ENCODE measurements at places on chromosomes 7 and 10.

DNA sequence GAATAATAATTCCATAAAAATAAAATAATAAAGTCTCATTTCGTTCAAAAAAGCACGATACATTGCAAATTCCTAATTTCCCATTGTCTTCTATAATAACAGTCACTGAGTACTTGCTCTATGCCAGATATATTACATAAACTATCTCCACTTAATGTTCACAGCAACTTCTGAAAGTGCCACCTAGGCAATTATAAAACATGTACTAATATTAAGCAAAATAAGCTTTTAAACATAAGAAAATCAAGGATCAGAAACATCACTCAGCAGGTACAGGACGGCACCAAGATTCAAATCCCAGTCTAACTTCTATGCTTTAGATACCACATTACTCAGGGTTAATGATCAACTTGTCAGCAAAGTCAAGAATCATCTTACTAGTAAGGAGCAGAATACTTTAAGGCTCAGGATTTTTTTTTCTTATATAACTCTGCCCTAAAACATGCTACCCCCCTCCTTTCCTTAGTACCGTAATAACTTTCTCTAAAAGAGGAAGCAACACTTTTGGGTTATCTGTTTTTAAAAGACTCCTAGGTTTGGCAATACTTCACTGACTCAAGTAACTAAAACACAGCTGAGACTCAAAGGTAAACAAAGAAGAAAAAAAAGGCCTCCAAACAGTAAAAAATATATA lies 51.3 kb downstream of the USP6NL start:
- DNase-seq: no peak

DNA sequence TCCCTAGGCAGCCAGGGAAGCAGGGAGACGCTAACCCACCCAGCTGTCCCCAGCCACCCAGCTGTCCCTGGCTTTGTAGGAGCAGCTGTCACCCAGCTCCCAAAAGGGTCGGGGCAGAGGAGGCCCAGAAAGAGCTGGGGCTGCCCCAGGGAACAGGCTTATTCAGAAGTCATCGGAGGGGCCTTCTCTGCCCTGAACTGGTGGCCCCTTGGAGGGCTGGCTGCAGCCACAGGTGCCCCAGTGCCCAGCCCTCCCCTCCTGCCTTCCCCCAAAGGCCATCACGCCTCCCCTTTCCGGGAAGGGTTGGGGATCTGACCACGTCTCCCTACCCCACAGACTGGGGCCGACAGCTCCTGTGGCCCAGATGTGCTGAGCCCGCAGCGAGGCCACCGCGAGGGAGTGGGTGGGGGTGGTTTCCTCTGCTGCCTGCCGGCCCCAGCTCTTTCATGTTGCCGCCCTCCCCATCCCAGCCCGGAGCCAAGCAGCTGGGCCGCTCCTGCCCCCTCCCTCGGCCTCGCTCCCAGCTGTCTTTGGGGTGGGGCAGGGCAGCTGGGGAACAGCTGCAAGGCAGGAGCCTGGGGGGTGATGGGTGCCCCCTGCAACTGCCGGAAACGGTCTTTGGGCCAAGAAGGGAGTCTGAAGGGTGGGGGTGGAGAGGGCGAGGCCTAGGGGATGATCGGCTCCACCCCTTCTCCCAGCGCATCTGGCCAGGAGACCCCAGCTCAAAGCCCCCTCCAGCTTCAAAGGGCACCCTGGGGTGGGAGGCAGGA lies 16.8 kb downstream of the TRIM8 start:
- no peak for DNase-seq

DNA sequence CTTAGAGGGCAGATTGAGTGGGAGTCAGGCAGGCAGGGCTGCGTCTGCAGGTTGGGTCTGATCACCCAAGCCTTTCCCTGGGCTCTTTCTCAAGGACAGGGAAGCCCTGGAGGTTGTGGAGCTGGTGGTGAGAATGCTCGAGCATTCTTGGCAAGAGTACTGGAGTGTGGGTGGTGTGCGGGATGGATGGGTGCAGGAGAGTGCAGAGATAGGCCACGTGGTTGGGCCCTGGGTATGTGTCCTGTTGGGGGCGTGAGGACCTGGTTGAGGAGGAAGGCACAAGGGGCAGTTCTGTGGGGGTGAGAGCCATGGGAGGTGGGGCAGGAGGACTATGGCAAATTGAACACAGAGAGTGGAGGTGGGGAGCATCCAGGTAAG lies 135.9 kb downstream of the PTPN20 start:
- DNase-seq: no peak

- no peak for DNase-seq
Observed at GRCh38 chr7:49010717-49011116, 86.4 kb downstream of the CDC14C start.

DNA sequence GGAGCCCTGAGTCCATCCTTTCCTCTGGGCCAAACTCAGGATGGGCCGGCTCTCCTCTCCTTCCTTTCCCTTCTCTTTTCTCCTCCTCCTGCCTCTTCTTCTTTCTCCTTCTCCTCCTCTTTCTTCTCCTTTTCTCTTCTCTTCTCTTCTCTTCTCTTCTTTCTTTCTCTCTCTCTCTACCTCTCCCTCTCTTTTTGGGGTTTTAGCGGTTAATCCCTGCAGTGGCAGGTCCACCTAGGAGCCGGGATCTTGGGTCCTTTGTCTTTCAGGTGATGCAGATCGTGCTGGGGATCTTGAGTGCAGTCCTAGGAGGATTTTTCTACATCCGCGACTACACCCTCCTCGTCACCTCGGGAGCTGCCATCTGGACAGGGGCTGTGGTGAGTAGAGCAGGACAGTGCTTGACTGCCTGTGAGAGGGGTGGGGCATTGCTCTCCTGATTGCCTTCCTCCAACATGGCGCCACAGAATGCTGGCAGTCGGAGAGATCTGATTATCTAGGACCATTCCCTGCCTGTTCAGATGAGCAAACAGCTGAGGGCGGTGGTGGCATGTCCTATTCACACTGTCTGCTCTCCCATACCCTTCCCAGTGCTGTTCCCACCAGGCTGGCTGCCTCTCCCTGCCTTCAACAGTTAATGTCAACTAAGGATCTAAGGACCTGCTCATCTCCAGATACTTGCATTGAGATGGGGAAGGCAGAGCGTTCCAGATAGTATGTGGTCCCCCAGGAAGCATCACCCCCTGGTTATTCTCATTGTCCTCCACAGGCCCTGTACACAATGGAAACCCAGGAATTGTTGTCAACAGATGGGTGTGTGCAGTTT lies 1.6 kb downstream of the TMEM176A start:
- no peak for DNase-seq

DNA sequence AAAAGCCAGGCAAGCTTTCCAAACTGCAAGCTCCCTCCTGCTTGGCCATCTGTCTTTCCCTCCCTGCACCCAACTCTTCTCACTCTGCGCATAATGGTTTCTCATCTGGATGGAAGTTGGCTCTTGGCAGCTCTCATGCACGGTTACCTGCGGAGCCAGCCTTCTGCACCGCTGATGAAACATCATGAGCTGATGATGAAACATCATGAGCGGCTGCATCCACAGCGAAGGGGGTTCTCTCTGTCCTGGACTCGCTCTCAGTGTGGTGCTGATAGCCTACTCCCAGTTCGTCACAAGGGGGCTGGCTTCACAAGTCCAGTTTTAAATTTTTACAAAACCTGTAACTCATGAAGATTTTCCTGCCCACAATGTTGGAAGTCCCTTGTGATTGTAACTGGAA lies 457.5 kb downstream of the ACTR3B start:
- no peak for DNase-seq

GRCh38 chr7:150322114-150322832 lies 882 bp upstream of the LRRC61 start:
- no peak for DNase-seq

DNA sequence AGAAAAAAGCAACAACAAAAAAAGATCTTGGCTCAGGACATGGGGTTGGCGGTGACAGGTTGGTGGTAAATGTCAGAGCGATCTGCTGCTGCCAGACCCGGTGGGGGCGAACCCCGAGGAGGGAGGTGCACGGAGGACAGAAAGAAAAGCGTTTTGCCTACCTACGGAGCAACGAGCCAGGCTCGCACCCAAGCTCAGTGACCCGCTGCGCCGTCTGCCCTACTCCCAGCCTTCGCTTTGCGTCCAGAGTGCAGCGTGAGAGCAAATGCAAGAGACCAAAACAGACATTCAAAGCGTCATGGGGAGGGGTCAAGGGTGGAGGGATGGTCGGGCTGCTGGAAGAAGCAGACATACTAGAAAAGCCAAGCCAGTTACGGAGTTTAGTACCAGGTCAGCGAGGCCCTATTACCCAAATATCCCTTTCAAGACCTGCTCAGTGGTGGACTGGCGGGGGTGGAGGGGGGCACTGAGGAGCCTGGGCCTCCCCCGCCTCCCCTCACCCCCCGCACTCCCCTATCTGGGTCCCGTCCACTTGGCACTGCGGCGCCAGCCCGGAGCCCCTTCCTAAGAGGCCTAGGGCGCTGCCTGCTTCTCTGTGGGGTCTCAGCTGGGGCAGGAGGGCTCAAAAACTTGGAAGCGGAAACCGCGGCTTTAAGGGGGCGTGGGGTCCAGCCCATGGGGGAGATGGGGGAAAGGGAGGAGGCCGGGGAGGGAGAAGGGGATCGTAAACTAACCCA lies 66.9 kb downstream of the SLC29A4 start:
- DNase-seq: no peak

- no peak for DNase-seq
Observed at GRCh38 chr10:82319562-82319961, 444.6 kb downstream of the NRG3 start.

GRCh38 chr7:51680594-51681399 lies 364.2 kb upstream of the COBL start:
- DNase-seq: no peak

DNA sequence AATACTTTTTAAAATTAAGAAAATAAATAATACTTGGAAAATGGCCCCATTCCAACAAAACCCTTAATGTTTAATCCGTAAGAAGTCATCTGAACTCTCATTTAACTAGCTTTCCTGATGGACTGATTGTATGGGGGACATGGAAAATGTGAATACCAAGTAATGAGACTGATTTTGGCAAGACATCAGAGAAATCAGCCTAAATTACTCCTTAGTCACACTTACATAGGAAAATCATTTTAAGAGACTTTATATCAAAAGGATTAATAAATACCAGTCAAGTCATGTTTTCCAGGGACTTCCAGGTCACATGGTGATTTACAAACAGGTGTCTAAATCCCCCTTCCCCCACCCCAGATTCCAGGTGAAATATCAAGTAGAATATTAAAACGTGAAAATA lies 58.2 kb downstream of the GRM8 start:
- DNase-seq: no peak

- no peak for DNase-seq
Observed at GRCh38 chr10:99042051-99042771, 193.4 kb downstream of the HPSE2 start.

DNA sequence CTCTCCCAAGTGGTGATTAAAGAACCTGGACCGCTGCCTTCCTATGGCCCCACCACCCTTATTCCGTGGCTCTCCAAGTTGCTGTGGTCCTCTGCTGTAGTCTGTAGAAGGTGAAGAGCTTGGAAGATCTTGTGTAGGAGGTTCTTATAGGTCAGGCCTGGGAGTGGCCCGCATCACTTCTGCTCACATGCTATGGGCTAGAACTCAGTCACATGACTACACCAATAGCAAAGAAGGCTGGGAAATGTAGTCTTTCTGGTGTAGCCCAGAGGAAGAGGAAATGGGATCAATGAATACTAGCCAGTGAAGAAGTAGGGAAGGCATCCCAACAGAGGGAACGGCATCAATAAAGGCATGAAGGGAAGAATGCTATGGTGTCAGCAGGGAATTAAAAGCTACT lies 41.3 kb upstream of the AOAH start:
- no peak for DNase-seq

- DNase-seq: no peak
Observed at GRCh38 chr7:142228537-142229104, 29.2 kb downstream of the PRSS58 start.

DNA sequence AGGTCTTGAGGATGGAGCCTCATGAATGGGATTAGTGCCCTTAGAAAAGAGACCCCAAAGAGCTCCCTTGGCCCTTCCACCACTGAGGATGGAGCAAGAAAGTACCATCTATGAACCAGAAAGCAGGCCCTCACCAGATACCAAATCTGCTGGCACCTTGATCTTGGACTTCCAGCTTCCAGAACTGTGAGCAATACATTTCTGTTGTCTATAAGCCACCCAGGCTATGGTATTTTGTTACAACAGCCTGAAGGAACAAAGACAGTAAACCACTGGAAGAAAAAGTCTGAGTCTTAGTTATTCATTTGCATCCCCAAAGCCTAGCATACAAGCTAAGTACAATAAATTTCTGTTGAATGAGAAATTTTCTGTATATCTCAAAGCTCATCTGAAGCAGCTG lies 37.9 kb upstream of the TNS3 start:
- no peak for DNase-seq

GRCh38 chr10:88457660-88458059 lies 125.5 kb downstream of the RNLS start:
- no peak for DNase-seq

GRCh38 chr10:78684947-78685346 lies 383.8 kb upstream of the ZMIZ1 start:
- DNase-seq: no peak

GRCh38 chr7:154584352-154585252 lies 418.3 kb downstream of the PAXIP1 start:
- no peak for DNase-seq

DNA sequence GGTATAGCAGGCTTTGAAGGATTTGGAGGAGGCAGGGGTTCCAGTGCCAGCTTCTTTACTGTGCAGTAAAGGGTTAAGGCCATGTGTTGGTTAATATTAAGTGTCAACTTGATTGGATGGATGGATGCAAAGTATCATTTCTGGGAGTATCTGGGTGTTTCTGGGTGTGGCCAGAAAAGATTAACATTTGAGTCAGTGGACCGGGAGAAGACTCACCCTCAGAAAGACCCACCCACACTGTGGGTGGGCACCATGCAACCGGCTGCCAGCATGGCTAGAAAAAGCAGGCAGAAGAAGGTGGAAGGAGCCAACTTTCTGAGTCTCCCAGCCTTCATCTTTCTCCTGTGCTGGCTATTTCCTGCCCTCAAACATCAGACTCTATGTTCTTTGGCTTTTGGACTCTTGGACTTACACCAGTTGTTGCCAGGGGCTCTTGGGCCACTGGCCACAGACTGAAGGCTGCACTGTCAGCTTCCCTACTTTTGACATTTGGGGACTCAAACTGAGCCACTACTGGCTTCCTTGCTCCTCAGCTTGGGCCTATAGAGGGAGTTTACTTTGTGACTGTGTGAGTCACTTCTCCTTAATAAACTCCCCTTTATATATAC lies 6.8 kb upstream of the TRUB1 start:
- no peak for DNase-seq

DNA sequence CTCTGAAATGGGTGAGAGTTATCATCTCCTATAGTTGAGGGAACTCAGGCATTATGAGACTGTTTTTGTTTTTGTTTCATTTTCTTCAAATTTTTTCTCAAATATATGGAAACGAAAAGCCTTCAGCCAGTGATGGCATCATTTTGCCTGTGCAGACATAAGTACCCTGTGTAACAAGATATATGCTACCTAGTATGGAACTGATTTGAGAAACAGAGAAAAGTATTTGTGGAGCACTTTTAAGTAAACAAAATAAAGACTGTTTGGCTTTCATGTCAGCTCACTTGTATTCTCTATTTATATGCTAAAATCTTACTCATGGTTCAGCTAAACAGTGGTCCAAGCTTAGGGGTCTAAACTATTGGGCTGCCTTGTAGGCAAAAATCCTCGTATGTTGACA lies 150.6 kb downstream of the WNT2 start:
- DNase-seq: no peak
